ENCODE measurements at places on chromosomes 5 and 9.

- DNase-seq: no peak
Measured at GRCh38 chr5:35164860-35165542, 65.3 kb downstream of the PRLR start.

DNA sequence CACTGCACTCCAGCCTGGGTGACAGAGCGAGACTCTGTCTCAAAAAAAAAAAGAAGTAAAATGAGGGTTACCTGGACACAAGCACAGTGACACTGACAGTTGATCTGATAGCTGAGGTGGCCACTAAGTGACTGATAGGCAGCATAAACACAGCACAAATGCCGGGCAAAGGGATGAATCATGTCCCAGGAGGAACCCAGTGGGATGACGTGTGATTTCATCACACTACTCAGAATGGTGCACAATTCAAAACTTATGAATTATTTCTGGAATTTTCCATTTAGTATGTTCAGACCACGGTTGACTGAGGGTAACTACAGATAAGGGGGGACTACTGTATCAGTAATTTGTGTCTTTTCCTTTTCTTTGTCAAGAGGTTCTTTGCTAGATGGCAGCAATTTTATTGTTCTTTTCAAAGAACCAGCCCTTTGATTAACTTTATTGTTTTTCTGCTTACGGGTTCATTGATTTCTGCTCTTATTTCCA is 34.3 kb upstream of the RNF130 start:
- no peak for DNase-seq

DNA sequence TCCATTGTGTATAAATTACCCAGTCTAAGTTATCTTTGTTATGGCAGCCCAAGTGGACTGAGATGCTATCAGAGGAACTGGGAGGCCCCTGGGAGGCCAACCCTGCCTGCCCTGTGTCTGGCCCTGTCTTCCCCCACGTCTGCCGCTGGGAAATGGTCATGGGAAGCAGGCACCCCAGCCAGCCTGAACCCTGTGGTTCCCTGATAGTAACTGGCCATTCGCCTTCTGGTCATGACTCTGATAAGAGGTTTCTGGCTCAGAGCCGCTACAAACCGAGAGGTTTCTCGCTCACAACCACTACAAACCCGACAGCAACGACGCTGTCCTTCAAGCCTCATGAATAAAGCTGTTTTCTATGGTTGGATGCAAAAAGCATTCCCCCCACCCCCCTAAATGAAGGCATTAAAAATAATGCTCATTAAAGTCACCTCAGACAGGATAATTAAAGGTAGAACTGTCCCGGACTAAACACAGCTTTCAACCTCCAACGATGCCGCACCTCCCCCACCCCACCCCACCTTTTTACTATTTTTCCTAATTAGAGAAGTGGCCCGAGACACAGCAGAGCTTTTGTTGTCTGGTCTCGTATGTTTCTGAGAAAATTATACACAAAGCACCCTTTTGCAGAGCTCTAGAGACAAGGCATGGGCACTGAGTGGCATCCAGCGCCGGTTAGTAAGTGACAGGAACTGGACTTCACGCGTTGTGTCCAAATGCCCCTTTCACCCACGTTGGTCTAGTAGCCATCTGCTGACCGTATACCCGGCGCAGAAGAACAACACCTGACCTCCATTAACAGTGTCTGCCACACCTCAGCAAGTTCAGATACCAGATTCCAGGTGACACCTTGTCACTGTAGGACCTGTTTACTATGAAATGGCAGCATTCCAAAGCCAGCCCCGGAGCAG is 140.8 kb downstream of the COL23A1 start:
- no peak for DNase-seq

GRCh38 chr5:123559434-123559775 is 47.4 kb downstream of the CSNK1G3 start:
- no peak for DNase-seq

GRCh38 chr9:131398204-131398603 is 4.3 kb downstream of the PRRC2B start:
- peak; percentile 43 for DNase-seq

DNA sequence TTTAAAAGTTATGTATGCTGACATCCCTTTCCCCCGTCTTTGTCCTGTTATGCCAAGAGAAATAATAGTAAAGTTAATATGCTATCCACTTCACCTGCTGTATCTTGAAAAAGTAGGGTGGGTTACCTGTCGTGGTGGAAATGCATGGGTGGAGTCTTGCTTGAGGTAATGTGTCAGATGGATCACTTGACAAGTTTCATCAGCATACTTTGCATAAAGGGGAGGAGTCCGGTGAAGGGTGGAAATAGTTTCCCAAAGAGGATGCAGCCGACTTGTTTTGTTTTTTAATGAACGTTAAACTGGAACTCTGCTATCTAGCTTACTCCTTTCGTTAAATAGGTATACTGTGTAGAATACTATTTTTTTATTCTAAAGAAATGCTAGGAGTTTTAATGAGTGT is 9.0 kb upstream of the DMRT3 start:
- DNase-seq: no peak
